ENCODE measurements at places on chromosomes 13 and 19.

DNA sequence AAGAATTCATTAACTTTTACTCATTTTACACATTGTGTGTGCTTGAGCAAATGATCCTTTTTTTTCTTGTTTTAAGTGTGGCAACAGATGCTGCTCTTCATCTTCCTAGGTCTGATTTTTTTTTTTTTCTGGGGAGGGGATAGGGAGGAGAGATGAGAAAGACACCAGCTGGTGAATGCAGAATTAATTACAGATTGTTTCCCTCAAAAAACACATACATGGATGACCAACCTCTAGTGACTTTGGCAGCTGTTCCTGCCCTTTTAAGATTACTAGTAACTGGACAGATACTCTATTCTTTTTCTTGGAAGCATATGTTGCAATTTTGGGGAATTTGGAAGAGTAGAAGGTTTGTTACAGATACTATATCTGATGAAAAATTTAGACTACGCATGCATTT is 103.6 kb upstream of the MYO16 start:
- DNase-seq, result peak; percentile 14

- no peak for DNase-seq
Observed at GRCh38 chr19:4316956-4317355, 12.6 kb downstream of the FSD1 start.

DNA sequence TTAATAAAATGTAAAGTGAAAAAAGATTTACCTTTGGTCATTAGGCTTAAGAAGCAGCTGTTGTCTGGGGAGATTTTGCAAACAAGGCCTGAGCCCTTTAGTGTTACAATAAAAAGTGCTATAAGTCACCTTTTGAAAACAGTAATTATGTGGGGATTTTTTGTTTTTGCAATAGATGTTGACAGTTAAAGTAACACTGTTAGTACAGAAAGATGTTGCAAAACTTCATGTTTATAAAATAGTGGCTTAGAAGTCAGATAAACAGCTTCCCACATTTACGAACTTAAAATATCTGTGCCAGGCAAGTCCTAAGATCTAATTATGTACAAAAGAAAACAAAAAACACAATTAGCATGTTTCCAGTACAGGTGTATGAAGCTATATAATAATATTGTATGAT is 138.0 kb upstream of the IRS2 start:
- no peak for DNase-seq

GRCh38 chr19:47494211-47494547 is 10.2 kb upstream of the KPTN start:
- DNase-seq, result no peak

- DNase-seq, result no peak
Observed at GRCh38 chr13:80140685-80141084, 200.2 kb downstream of the SPRY2 start.

GRCh38 chr19:1254081-1254527 is 5.7 kb downstream of the MIDN start:
- DNase-seq, result no peak

GRCh38 chr19:46186717-46187101 is 38.7 kb downstream of the IGFL2 start:
- DNase-seq, result no peak

GRCh38 chr19:7904074-7905020 is 670 bp downstream of the MAP2K7 start:
- DNase-seq, result peak; percentile 68

DNA sequence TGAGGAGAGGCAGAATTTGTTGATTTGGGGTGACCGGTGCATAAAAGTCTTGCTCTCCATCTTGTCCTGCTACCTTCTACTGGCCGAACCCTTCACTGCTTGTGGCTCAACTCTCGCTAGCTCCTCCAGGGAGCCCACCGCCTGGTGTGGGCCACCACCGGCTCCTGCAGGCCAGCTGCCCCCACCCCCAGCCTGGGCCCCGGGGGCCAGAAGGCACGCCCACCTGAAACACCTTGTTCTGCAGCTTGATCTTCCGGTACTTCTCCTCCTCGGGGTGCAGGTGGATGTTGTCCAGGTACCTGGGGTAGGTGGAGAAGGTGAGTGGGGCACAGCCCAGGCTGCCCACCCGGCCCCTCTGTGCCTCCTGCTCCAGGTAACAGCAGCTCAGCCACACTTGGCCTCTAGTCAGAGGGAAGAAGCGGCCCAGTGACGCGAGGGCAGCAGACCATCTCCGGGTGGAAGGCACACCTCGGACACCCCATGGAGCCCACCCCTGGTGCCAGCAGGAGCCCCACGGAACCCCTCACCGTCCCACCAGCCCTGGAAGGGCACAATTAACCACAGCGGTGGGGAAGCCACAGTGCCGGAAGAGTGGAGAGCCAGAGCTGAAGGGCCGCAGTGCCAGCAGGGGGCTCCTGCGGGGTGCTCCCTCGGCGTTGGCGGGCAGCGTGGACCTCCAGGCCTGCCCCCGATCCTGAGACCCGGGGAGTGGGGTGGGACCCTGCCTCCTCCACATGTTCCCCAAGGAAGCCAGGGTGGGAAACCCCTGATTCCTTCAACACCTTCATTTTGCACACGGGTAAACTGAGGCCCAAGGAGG is 10.1 kb downstream of the UBXN6 start:
- no peak for DNase-seq

- no peak for DNase-seq
Observed at GRCh38 chr13:30789166-30789862, 54.0 kb downstream of the ALOX5AP start.

DNA sequence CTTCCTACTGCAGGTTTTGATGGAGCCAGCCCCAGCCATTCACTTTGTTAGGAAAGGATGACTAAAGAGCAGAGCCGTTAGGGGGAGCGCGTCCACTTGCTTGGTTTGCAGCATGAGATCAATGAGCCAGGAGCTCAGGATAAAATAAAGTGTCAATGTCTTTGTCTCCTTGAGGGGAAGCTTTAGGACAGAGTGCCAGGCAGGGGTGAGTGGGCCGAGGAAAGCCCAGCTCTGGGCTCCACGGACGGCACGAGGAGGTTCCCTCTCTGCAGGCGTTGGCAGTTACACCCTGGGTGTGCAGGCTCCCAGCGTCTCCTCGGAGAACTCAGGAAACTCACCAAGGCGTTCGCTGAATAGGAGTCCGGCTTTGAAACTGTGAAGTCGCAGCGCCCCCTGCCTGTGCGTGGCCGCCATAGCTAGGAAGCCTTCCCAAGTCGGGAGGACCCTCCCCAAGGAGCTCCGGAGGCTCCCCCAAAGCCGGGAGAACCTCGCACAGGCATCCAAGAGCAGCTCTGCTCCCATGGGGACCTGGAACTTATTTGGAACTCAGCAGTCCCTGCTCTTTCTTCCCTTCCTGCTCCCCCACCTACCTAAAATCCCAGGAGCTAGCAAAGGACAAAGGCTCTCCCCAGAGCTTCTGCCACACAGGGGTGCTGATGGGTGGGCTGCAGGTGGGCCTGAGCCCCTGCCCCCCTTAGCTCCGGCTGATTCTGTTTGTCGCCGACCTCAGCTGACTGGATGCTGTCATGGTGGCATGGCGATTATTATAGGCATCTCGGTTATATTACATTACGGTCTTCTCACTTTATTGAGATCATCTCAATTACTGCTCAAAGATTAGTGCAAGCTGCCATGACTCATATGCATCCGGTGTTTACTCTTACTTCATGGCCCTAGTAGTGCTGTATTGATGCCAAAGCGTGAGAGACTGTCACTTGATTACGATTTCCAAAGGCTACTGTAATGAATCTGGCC is 34.4 kb downstream of the GSX1 start:
- DNase-seq, result peak; percentile 87

DNA sequence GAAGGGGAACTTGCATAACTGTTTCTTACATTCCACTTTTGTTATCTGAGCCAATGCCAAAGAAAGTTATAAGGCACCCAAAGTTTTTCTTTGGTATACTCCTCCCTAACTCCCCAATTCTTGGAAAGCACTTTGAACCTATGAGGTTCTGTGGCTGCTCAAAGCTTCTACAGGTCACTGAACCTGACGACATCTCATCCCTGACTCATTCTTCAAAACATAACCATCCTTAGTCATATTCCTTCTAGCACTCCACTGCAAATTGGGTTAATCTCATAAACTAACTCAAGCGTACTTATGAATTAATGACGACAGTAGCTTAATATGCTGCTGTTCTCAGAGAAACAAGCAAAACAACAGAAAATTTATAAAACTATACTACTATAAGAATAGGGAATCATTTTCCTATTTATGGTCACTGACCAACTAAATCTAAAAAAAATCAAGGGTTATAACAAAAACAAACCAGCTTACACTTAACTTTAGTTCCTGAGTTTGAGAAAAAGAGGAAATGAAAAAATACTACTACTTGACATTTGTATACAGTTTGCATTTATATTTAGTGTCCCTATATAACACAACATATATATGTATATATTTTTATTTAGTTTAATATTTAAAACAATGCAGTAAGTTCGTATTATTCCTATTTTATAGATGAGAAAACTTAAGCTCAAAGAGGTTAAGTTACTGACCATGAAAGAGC is 69.1 kb downstream of the CAB39L start:
- no peak for DNase-seq

DNA sequence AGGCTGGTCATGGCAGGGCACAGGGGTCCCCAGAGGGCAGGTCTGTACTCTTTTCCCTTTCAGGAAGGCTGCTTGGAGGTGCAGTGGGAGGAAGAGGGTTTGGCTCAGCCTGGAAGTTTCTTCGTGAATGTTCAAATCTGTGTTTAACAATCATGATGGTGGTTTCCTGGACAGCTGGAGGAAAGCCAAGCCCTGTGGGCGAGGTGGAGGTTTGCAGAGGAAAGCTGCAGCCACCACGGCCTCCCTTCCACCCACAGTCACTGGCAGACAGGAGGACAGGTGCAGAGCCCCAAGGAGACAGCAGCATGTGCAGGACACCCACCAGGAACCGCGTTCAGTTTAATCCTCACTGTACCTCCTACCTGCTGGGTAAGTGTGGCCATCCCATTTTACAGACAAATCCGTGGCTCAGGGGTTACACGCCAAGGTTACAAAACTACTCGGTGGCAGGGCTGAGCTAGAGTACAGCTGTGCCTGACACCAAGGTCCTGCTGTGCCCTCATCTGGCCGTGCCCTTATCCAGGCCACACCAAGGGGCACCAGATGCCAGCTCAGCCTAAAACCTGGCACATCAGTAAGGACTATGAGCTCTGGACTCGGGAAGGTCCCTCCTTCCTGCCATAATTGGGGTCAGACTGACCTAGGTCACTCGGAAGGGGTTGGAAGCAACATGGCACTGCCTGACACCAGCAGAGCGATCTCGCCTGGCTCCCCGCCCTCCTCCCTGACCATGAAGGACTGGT is 34.1 kb downstream of the SUGP2 start:
- no peak for DNase-seq

DNA sequence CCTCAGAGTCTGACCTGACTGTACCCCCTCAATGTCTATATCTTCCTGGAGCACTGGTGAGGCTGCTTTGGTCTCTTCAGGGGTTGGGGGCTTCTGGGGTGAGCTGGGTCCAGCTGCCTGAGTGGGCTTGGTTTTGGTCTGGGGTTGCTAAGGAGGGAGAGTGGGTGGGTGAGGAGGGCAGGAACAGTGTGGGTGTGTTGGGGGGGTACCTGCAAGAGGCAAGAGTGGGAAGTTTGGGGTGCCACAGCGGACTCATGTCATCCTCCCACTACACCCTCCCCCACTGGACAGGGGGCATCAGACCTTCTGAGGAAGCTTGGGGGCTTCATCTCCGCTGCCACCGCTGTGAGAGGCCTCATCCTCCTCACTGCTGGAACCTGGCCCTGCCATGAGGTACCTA is 13.6 kb downstream of the ZNF575 start:
- DNase-seq, result no peak

- DNase-seq, result peak; percentile 72
Observed at GRCh38 chr13:79679334-79679733, 198.4 kb downstream of the NDFIP2 start.

GRCh38 chr13:97851269-97851668 is 102.2 kb upstream of the IPO5 start:
- DNase-seq, result no peak

DNA sequence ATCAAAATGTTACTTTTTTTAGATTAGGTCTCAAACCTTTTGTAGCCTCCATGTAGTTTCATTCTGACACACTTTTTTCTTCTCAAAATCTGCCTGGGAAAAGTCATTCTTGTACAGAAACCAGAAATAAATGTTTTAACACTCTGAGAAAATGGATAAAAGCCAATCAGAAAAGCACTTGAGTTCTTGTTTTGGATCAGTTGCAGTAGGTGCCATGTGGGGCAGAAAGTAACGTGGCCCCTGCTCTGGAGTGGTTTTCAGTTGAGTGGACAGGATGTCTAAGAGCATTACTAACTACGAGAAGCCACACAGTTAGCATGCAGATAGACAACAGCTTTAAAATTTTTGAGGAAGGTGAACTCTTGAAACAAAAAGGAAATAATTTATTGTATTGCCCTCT is 19.1 kb downstream of the GPR183 start:
- peak; percentile 27 for DNase-seq

GRCh38 chr13:78779608-78780007 is 120.7 kb upstream of the OBI1 start:
- DNase-seq, result no peak

DNA sequence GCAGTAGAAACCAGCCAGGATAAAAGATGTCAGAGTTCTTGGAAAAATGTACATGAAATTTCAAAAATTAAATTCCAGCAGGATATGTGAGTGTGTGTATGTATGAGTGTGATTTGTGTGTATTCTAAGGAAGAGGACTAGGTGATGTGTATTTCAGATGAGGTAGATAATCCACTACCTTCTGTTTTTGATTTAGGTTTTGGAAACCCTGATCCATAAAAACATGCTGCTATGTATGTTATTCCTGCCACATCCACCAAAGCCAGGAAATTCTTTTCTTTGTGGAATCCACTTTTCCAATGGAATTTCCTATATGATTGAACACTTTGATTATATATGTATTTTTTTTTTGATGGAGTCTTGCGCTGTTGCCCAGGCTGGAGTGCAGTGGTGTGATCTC is 276.9 kb downstream of the UQCRFS1 start:
- peak; percentile 18 for DNase-seq

- DNase-seq, result no peak
Observed at GRCh38 chr13:109516186-109516585, 270.2 kb downstream of the IRS2 start.

DNA sequence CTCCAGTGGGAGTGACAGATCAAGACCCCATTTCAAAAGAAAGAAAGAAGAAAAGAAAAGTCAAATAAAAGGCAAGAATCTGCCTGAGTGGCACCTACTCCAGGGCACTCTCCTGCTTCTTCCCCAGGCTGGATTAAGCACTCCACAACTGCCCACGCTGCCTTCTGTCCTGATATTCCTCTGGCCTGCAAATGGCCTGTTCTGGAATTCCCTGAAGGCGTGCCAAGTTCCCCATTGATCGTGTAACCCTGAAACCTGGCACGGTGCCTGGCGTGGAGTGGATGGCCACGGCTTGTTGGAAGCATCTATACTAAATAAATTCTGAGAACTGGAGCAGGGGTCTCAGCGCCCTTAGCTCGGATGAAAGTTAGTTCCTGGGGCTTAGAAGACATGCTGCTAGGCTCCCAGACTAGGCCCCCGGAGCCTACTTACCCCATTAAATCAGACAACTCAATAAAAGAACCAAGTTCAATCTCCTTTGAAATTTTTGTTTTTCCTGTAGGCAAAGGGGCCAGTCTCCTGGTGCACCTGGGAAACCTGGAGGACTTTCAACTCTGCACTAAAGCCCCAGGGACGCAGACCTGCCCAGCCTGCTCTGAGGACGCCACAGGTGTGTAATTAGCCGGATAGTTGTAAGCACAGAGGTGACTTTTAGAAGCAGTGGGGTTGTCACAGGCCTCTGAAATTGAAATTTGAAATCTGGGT is 21.9 kb downstream of the ANKRD27 start:
- DNase-seq, result peak; percentile 54

- no peak for DNase-seq
Observed at GRCh38 chr19:47487551-47488515, 3.8 kb upstream of the KPTN start.

Data from muscle of leg (tissue), 16 donors.